ENCODE measurements at places on chromosomes 3 and 15.

- DNase-seq: no peak
Measured at GRCh38 chr3:113254171-113254947, 43.0 kb downstream of the BOC start.

DNA sequence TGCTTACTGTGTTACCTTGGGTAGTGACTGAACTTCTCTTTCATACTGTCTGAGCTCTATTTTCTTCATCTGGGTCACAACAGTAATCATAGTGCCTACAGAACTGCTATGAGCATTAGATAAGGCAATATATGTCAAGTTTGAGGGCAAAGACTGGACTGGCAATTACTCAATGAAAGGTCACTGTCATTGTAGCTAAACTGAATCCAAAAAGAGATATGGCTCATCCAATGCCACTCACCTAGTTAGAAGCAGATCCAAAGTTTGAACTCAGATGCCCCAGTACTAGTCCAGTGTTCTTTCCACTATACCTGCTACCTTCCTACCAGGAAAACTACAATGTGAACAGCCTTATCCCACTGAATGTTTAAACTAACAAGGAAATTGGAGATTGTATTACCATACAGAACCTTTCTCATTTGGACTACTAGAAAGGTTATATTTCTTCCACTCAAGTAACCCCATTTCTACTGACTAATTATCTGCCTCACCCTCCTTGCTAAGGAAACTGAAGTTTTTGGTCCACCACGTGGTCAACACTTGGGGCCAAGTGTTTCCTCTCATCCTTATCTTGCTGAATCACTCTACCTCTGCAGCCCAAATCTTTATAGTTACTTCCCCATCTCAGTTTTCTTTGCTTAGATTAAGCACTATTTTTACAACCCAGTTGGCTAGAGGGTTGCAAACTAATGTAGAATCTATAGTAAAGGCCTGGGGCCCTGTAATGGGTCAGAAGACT lies 202.3 kb upstream of the LPP start:
- DNase-seq: no peak

GRCh38 chr3:184366619-184367289 lies 5.2 kb downstream of the POLR2H start:
- DNase-seq: no peak

GRCh38 chr3:153051427-153052095 lies 110.5 kb upstream of the RAP2B start:
- no peak for DNase-seq

DNA sequence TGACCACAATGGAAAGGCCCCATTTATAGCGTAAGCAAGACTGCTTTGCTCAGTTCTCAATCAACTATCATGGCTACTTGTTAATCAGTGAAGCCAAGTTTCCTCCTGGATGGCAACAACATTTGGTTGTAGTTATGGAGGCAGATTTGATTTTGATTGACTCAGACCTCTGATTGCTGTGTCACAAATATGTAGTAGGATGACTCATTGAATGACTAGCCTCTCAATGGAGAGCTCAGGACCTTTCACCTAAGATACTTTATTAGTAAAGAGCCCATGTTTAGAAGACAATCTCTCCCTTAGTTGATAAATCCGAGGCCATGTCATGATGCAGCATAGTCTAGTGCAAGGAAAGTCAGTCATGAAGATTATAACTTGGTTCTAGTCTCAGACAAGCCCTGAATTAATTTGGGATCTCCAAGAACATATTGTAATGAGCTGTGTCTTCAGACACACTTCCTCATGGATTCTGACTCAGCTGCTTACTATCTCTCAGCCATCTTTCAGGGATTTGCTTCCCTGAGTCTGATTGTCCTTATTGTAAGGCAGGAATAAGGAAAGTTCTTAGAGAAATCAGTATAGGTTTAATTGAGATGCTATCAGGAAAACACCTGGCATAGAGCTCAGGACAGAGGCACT lies 397.4 kb upstream of the TMCO5A start:
- DNase-seq: no peak
